ENCODE measurements at places on chromosomes 11 and 22.

- no peak for DNase-seq
Observed at GRCh38 chr11:113481672-113482071, 6.5 kb upstream of the DRD2 start.

- no peak for DNase-seq
Observed at GRCh38 chr22:47049078-47049624, 286.7 kb downstream of the TBC1D22A start.

DNA sequence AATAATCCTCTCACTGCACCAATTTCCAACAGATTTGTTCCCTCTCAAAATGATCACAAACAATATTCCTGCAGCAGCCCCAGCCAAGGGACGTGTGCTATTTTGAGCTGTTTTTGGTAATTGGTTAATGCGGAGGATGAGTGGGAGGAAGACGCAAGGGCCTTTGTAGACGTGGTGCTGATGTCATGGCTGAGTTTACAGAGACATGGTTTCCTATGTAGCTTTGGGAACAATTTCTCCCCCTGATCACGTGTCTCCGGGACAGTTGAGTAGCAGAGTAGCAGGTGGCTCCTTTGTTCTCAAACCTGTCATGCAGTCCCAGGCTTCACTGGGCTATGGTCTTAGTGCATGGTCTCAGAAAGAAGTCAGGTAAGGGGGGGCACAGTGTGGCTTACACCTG is 183.2 kb upstream of the NECTIN1 start:
- DNase-seq: no peak

GRCh38 chr11:126956635-126957034 is 43.9 kb downstream of the KIRREL3 start:
- no peak for DNase-seq

GRCh38 chr11:23865341-23865975 is 631.4 kb upstream of the LUZP2 start:
- DNase-seq: no peak

- DNase-seq: peak; percentile 9
Observed at GRCh38 chr11:14969901-14970323, 2.2 kb downstream of the CALCA start.

GRCh38 chr11:111019871-111020670 is 225.5 kb upstream of the POU2AF2 start:
- no peak for DNase-seq

- no peak for DNase-seq
Observed at GRCh38 chr11:282171-282570, 4.0 kb downstream of the NLRP6 start.

DNA sequence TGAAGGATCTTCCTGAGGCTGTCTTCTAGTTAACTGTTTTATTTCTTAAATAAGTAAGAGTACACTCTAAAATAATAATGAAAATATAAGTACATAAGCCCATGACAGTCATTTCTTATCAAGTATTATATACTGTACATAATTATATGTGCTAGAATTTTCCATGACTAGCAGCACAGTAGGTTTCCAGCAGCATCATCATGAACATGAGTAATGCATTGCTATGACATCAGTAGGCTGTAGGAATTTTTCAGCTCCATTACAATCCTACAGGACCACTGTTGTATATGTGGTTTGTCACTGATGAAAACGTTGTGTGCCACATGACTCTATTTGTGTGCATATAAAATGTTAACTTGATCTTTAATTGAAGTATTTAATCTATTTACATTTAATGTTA is 22.0 kb downstream of the ZNF202 start:
- DNase-seq: no peak

DNA sequence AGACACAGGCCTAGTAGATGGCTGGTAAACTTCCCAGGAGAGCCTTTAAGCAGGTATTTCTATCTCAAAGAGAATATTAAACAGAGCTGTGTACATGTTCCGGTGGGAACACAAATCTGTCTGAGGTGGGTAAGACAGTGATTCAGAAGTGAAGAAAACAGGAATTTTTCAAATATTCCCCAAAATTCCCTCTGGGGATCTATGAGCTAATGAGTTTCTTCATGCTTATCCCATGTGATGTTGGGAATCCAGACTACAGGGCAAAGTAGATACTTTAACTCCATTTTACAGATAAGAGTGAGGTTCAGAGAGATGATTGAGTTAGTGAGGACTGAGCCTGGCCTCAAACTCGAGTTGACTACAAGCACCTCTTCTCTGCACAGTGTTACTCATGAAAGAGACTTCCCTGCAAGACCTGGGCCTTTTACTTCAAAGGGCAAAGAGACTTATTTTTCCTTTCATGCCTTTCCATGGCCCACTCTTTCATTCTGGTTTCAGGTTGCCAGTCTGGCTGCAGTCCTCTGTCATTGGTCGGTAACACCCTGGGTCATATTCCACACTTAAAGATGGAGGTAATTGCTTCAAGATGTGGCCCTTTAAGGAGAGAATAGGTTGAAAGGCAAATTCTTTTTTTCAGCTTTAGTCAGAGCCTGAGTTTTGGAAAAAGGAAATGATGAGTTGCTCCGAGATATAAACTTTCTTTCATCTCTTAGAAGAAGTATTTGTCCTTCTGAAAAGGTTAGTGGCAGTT is 70.1 kb downstream of the CYB5R2 start:
- no peak for DNase-seq

- DNase-seq: no peak
Observed at GRCh38 chr22:39408173-39408572, 8.6 kb downstream of the TAB1 start.

- DNase-seq: no peak
Observed at GRCh38 chr22:22687638-22688500, 43.5 kb downstream of the GGTLC2 start.

GRCh38 chr11:640021-640706 is 3.1 kb downstream of the DRD4 start:
- no peak for DNase-seq

DNA sequence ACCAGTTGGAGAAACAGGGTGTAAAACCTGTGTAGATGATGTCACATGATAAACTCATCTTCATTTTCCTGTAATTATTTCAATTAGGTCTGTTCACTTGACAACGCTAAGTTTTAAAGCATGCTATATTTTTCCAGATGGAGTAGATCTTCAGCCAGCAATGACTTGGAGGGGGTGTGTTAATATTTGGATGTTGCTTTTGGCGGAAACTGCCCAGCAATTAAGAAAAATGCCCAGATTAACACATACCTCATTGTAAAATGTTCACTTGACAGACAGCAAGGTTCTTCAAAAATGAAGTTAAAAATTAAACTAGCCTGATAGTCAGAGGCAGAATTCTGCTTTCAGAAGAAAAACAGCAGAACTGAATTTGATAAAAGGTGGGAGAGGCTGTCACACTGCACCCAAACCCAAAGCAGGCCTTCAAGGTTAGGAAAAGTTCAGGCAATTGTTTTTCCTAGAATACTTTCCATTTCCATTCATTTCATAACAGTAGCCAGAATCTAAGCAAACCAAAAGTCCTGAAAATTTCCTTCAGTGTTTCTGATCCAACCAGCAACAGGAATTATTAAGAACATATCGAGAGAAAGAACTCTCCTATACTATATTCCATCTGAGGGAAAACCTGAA is 33.0 kb downstream of the VSIG10L2 start:
- DNase-seq: no peak

DNA sequence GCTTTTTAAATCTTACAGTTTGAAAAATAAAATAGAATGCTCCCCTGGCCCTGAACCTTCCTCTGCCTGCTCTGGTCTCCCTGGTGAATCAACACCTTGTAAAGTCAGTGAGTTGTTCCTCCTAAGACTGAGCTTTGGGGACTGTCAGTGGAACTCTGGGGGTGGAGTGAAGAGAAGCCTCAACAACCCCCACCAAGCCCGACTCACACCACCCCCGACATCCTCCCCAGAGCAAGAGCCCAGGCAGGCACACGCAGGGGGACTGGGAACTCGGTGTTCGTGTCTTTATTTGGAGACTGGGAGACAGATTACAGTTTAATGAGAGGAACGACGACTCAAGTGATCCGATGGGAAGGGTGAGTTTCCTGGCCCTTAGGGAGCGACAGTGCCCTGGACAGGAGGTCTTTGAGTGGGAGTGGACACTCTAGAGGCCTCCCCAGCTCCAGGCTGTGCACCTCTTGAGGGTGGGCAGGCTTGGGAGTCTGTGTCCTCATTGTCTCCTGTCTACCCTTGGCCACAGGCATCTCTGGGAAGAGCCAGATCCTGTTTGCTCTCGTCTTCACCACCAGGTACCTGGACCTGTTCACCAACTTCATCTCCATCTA is 6.2 kb downstream of the KDELR3 start:
- DNase-seq: no peak

DNA sequence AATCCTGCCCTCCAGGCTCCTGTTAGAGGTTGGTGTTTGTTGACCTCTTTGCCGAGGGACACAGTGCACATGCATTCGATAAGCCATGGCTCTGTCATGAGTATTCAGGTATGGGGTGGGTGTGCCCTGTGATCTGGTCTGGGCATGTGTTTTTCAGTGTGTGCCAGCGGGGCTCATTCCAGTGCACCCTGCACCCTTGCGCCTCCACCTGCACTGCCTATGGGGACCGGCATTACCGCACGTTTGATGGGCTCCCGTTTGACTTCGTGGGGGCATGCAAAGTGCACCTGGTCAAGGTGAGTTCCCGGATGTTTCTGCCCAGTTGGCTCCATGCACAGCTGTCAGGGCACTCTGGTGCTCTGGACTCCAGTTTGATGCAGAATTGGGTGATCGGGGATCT is 44.2 kb downstream of the OTOG start:
- DNase-seq: no peak

DNA sequence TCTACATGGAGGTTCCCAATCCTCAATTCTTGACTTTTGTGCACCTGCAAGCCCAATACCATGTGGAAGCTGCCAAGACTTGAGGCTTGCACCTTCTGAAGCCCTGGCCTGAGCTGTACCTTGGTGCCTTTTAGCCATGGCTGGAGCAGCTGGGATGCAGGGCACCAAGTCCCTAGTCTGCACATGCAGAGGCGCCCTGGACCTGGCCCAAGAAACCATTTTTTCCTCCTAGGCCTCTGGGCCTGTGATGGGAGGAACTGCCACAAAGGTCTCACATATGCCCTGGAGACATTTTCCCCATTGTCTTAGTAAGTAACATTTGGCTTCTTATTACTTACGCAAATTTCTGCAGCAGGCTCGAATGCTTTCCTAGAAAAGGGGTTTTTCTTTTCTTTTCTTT is 431.9 kb upstream of the ANO5 start:
- DNase-seq: no peak

GRCh38 chr11:29343465-29344333 is 673.1 kb downstream of the KCNA4 start:
- DNase-seq: no peak

DNA sequence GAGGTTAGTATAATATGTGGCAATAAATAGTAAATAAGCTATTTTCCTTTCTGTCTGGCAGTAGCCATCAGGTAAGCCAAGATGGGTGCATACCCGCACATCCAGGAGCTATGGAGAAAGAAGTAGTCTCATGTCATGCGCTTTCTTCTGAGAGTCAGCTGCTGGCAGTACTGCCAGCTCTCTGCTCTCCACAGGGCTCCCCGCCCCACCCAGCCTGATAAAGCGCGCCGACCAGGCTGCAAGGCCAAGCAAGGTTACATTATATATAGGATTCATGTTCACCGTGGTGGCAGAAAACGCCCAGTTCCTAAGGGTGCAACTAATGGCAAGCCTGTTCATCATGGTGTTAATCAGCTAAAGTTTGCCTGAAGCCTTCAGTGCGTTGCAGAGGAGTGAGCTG is 126.2 kb downstream of the ATG16L2 start:
- no peak for DNase-seq

DNA sequence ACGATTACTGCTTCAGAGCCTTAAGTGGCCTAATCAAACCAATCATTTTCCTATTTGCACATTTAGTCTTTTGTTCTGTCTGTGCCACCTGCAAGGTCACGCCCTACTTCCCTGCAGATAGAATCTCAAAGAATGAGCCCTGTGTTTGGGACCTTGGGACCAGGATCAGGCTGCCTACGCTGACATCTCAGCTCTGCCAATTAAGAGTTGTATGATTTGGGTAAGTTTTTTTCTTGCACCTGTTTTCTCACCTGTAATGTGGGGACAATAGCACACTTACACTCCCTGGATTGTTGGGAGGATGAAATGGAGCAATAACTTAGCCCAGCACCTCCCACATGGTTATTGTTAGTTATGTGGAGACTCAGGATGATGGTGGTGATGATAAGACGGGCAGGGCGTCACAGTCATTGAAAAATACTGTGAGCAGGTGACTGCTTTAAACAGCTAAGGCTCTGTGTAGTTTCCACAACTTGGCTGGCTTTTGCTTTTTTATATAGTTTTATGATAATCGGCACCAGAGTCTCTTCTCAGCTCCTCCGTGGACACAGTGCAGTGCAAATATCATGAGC is 155.0 kb downstream of the ADAMTS15 start:
- DNase-seq: no peak

DNA sequence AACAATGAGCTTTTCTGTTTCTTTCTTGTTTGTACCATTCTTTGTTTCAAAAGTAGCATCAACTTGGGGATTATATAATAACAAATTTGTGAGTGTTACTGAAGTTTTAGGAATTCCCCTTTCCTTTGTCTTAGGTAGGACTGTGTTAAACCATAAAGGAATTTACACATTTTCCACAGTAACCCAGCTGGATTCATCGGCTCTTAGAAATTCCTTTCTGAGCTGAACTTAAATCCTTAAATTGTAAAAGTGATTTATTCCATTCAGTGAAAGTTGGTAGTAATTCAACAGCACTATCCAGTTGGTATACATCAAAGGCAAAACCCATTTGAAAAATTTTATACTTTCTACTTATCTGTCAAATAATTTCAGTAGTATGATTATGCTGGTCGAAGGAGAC is 11.8 kb downstream of the EMSY start:
- DNase-seq: no peak

DNA sequence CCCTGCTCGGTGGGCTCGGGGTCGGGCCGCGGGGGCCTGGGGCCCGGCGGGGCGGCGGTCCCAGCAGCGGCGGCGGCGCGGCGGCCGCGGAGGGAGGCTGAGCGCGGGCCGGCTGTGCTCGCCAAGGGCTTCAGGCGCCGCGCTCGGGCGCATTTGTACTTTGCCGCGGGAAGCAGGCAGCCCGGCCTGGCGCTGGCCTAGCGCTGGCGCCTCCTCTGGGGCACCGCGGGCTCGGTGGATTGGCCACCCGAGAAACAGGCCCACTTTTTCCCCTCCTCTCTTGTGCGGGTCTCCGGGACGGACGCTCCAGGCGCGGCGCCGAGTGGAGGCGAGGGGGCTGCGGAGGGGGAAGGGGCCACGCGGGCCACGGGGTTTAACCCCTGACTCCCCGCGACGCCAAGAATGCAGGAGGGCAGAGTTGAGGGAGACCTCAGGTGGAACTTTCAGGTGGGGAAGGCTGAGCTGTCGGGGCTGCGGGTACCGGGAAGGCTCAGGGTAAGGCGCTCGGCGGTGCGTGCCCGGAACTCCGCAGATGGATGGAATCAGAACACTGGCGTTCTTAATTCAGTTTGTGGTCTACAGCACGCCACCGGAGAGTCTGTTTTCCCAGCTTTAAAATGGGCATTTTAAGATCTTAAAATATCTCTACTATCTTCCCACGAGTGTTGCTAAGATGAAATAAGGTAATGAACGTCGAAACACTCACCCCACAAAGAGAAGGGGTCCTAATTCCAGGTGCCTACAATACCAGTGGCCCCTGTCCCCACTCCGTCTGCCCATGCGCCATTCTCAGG is at the start of gene CHRDL2:
CHRDL2 (minus strand) TSS at position 126 of the 794 bp plus-strand sequence. CDS start 538 bp downstream, outside the sequence.
- DNase-seq: no peak

Measured in T follicular helper cell (primary cell).